NCI-H1417 treated with DMSO at 0.1 percent for 48 hours (cell line): ENCODE measurements at places on chromosomes 16 and 17.

DNA sequence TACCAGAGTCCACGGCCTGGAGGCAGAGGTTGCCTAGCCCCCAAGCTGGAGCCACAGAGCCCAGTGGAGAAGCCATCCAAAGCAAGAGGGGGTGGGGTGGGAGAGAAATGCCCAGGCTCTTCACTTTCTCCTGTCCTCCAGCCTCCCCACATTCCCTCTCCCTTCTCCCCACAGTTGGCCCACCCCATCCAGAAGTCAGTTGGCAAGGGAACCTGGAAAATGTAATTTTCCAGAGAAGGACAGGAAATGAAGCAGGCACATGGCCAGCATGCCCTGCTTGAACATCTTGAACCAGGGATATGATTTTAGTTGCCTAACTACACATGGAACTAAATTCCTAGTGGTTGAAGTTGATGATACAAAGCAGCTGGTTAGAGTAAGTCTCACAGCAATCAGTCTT, 73.3 kb upstream of the IRX6 start:
- no peak for DNase-seq

- DNase-seq, result no peak
Measured at GRCh38 chr17:32992321-32993033, 830 bp downstream of the SPACA3 start.

DNA sequence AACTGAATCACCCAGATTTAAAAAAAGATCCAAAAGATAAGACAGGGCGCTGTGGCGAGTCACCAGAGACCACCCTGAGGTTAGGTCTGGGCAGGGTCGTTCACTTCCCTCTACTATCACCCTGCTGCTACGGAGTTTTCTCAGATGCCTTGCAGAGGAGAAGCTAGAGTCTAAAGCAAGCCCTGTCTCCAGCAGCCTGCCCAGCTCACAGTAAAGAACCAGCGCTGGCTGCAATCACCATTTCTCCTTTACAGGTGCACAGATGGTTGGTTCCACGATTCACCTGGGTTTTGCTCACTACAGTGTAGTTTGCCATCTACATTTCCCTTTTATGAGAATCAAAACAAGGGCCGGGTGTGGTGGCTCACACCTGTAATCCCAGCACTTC, 71.3 kb downstream of the SRCIN1 start:
- DNase-seq, result no peak

DNA sequence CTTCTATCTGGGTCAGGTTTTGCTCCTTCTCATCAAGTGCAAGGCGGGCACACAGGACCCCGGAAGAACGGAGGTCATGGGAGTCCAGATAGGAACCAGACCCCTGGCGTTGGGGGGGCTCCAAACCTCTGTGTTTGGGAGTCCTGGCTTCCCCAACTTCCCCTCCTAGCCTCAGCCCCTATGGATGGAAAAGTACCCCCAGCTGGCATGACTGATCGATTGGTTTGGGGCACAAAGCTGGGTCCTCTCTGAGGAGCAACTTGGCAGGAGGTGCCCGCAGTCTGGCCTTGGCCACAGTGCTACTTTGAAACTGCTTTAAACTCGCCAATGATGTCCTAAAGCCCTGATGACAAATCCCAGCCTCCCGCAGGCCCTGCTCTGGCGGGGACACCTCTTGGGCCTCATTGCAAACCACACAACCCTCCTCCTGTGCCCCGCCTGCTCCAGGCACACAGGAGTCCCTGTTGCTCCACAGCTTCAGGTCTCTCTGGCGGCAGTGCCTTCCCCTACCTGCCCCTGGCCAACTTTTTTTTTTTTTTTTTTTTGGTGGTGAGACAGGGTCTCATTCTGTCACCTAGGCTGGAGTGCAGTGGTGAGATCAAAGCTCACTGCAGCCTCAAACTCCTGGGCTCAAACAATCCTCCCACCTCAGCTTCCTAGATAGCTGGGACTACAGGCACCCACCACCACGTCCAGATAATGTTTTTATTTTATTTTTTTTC, 38.0 kb upstream of the SNN start:
- no peak for DNase-seq

DNA sequence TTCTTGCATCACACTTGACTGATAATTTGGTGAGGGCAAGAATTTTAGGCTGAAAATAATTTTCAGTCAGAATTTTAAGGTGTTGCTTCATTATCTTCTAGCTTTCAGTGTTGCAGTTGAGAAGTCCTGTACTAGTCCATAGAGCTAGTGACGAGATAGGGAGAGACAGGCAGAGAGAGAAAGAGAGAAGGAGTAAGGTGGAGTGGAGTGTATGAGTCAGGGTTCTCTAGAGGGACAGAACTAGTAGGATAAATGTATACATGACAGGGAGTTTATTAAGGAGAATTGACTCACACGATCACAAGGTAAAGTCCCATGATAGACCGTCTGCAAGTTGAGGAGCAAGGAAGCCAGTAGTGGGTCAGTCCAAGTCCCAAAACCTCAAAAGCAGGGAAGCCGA, 127.2 kb downstream of the UTP18 start:
- no peak for DNase-seq
